ENCODE measurements at places on chromosomes 16 and 17. TPM values are rescaled to one million over a fixed set of nuclear protein-coding genes. Genes with fewer than 3 reads are reported as not detected.

DNA sequence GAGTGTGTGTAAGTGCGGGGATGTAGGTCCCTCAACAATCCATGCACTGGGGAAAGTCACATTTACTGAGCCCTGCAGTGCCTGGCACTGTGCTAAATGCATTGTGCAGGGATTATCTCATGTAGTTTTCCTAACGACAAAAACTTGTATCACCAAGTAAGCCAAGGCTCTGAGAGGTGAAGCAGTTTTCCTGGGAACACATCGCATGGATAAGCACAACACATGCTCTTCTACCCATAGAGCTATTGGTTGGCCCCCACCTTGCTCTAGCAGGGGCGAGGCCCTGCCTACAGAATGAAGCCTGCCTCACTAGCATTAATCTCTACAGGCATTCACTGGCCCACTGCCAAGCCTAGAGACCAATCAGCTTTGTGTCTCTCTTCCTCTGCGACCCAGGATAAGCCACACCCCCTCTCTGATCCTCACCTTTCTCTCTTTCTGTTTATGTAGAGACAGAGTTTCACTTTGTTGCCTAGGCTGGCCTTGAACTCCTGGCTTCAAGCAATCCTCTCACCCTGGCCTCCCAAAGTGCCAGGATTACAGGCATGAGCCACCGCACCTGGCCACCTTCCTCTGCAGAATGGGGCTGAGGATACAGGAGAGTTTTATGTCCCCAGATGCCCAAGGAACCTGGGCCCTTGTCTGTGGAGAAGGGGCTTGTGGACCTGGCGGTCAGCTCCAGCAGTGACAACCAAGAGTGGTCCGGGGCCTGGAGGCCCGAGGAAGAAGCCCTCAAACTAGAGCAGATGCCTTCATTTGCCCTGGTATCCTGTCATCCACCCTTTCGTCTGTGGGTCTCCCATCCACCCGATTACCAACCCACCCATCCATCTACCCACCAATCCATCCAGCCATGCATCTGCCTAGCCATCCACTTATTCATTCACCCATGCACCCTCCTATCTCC is 12.8 kb downstream of the CDH16 start:
- peak; percentile 88 for DNase-seq

- peak; percentile 23 for DNase-seq
Observed at GRCh38 chr17:64507413-64507782, 621 bp downstream of the CEP95 start.

- no peak for DNase-seq
Observed at GRCh38 chr17:35018814-35019213, 38.5 kb downstream of the LIG3 start.

GRCh38 chr17:28345419-28346198 is 10.0 kb downstream of the TNFAIP1 start:
- peak; percentile 68 for DNase-seq

- no peak for DNase-seq
Observed at GRCh38 chr17:83192161-83192788, 112.9 kb downstream of the METRNL start.

DNA sequence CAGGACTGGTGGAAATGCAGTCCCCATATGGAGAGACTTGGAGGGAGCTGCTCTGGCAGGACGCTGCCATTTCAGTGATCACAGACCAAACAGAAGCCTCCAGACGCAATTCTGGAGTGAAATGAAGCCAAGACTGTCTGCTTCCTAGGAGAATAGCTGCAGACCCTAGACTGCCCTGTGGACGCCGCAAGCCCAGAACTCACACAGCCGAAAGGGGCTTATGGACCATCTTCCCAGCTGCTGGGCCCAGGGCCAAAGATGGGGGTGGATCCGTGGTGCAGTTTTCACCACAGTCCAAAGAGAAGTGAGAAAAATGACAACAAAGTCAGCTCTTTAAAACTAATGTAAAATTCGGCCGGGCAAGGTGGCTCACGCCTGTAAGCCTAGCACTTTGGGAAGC is 165.7 kb downstream of the CBLN1 start:
- DNase-seq: no peak

DNA sequence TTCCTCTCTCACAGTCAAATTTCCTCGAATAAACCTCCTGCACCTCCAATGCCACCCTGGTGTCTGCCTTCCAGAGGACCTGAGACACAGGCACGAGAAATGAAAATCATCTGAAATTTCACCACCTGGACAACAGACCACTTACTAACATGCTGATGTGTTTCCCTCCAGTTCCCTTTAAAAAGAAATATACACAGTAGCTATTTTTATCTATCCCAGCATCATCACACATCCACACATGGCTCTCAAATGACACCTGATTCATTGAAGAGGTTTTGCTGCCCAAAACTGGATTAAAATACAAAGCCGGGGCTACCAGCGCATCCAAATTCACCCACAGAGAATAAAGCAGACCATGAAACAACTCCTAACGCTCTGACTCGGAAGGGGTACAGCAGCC is 13.9 kb downstream of the ELAC2 start:
- no peak for DNase-seq

GRCh38 chr17:50440838-50441829 is 15.1 kb downstream of the ACSF2 start:
- no peak for DNase-seq

DNA sequence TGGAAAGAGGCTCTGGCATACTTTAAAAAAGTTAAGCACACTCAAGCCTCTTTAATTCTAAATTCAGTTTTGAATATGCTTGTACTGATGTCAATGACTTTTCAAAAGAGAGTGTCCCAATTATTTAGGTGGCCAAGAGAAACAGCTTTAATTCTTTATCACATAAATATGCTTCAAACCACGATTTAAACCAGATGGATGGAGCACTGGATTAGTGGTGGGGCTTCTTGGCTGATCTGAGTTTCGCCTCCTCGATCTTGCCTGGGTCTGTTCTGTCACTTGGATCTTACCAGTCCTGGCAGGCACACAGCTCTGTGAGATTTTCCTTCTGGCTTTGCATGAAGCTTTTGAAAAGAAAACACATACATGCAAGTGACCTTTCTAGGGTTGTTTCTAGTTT is 467.8 kb downstream of the MAF start:
- peak; percentile 41 for DNase-seq

DNA sequence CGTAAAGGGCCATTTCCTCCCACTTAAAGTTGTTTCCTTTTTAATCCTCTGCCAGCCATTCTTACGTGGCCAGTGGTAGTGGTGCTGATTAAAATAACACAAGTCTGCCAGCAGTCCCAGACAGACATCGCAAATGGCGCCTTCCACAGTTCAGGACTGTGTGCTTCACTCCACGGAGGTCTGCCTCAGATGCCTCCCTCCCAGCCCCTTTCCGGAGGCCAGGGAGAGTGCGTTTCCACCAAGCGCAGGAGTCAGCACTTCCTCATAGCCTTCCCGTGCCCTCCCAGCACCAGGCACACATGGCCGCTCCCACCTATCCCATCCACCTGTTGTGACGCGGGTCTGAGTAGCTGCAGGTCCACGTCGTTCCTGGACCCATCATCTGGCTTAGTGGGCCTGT is 205.6 kb downstream of the RPTOR start:
- no peak for DNase-seq

- DNase-seq: no peak
Observed at GRCh38 chr17:78817123-78817522, 23.5 kb downstream of the USP36 start.

- DNase-seq: peak; percentile 64
Observed at GRCh38 chr17:49646391-49647255, 31.3 kb downstream of the SPOP start.

DNA sequence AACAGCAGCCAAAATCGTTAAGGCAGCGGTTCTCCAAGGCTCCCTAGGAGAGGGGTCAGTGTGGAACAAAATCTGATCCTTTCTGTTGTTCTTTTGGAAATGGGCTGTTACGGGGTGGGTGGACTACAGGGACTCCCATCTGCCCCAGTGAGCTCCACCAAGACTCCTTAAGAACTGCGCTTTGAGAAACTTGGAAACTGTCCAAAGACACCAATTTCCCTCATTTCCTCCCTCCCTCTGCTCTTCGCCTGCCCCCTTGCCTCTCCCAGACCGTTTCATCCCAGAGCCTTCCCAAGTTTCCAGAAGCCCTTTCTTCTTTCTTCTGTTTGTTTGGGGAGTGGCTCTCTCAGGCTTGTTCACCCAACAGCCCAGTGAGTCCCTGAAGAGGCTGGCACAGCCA is 205.4 kb downstream of the COPRS start:
- DNase-seq: no peak

- no peak for DNase-seq
Observed at GRCh38 chr16:56747486-56748045, 17.6 kb downstream of the NUP93 start.

DNA sequence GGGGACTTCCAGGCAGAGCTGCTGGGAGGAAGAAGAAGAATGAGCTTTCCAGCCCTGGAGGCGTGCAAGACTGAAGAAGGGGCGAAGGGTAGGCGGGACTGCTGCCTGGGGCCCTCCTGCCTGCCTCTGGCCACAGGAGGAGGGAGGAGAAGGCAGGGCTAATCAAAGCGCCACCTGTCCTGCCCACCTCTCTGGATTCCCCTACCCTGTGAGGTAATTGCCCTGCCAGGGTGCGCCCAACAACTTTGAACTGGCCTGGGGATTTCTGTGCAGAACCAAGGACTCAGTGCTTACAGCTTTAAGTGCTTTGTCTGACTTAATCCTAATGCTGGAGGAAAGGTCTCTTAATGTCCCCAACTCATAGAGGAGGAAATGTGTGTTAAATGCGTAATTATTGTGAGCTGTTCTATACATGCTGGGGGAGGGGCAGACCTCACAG is at the start of gene NOXO1:
TSS of gene NOXO1 (minus strand) at position 72 of the 439 bp plus-strand sequence. CDS start 290 bp downstream, outside the sequence.
- no peak for DNase-seq

- no peak for DNase-seq
Observed at GRCh38 chr17:80145076-80146075, 1.6 kb downstream of the EIF4A3 start.

DNA sequence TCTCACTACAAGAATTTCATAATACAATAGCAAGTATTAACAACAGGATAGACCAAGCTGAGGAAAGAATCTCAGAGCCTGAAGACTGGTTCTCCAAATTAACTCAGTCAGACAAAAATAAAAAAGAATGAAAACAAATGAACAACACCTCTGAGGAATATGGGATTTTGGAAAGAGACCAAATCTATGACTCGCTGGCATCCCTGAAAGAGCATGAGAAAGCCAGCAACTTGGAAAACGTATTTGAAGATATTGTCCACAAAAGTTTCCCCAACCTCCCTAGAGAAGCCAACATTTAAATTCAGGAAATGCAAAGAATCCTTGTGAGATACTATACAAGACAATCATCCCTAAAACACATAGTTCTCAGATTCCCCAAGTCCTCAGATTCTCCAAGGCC is 20.9 kb downstream of the NLRP1 start:
- DNase-seq: no peak

DNA sequence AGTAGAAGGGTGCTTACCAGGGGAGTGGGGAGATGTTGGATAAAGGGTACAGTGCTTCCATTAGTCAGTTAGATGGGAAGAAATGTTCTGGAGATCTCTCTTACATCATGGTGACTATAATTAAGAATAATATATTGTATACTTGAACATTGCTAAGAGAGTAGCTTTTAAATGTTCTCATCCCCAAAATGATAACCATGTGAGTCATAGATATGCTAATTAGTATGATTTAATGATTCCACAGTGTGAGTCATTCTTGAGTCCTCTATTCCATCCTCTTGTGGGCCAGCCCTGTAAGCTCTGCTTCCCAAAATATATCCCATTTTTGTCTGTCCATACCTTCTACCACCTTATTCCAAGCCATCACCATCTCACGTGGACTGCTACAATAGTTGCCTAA is 80.6 kb upstream of the CDH11 start:
- no peak for DNase-seq

DNA sequence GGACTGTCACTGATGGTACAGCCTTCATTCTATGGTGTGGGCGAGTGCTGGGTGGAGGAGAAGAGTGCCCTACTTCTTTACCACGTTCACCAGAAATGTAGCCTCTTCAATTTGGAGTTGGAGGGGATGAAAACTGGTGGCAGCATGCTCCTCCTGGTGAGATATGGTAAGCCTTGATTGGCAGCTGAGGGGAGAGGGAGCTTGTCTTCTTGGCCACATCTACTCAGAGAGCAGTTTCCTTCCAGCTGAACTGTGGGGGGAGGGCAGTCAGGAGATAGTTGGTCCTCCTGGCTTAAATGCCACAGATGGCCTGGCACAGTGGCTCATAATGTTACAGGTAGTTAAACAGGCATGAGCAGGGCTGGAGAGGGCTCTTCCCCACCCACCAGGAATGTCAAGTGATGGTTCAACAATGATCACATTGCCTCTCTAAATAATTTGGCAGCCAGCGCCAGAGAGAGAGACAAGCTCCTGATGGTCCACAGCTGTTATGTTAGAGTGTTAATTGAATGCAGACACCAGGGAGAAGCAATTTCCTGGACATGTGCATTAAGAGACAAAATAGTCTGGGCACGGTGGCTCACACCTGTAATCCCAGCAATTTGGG is 9.0 kb upstream of the MAPK3 start:
- peak; percentile 80 for DNase-seq

DNA sequence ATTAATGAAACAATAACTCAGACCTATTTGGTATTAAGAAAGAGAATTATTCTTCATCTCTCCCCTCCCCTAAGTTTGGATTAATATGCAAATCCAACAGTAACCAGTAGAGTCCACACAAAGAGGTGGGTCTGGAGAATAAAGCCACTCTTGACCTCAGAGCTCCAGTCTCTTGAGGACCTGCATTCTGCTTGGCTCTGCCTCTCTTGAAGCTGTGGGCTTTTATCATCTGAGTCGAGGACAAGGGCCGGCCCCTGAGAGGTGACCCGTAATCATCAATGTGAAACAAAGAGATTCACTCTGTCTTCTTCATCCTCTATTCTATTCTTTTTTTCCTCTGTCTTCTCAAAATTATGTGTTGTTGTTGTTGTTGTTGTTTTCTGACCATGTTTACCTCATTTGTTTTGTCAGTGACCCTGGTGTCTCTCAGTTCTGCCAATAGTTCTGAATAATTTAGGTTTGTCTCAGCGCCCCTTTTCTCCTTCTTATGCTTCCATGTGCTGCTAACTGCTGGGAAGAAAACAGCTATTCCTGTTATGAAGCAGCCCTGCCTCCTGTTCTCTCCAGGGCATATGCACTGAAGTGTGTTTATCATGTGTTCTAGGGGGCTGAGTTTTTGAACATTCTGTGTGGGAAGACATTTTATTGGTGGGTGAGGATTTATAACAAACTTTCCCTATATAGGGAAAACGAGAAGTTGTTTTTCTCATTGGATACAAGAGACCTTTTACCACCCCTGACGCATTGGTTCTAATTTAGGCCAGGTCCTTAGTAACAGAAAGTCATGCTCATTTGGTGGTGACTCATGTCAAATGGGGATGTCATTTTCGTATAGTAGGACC is 135.8 kb downstream of the TRIM37 start:
- DNase-seq: no peak

Gene CACNG5
- not detected for total RNA-seq

Gene OR1A1
- total RNA-seq: not detected

Gene HS3ST3A1
- 2.1 TPM for total RNA-seq

Gene CCL11
- total RNA-seq: not detected

Gene CLEC19A
- total RNA-seq: not detected

Gene PYDC1
- not detected for total RNA-seq

Gene KRT12
- total RNA-seq: not detected

Gene GNGT2
- total RNA-seq: 4.2 TPM

Gene METRN
- 57.1 TPM for total RNA-seq

Gene PLA2G10
- total RNA-seq: not detected

Measured in thyroid gland (tissue), 4 donors.